ENCODE measurements at places on chromosomes 4 and X. TPM values are rescaled to one million over a fixed set of nuclear protein-coding genes. Genes with fewer than 3 reads are reported as not detected.
A peak's percentile ranks its signal among the peaks of the same experiment; 100 is the strongest.

Gene EXOC1
- 43.7 TPM for total RNA-seq

GRCh38 chrX:113551919-113552318 lies 711.3 kb upstream of the AMOT start:
- DNase-seq = no peak
- no peaks in the 10 kb centered on the region for H3K4me1 ChIP-seq
- no peak overlapping the region for H3K27ac ChIP-seq
- no peaks in the 10 kb centered on the region for H3K36me3 ChIP-seq
- no peaks in the 10 kb centered on the region for H3K27me3 ChIP-seq

GRCh38 chr4:52551487-52551886 lies 107.6 kb downstream of the USP46 start:
- no peaks in the 10 kb centered on the region for H3K27me3 ChIP-seq
- DNase-seq = no peak
- H3K4me3 ChIP-seq = no peak overlapping the region
- no peak overlapping the region for H3K27ac ChIP-seq

Gene RBMXL3
- total RNA-seq = not detected

GRCh38 chr4:71460371-71460770 lies 121.6 kb downstream of the SLC4A4 start:
- no peaks in the 10 kb centered on the region for H3K27me3 ChIP-seq
- no peak for DNase-seq
- H3K4me3 ChIP-seq = no peak overlapping the region

Gene USP46
- total RNA-seq = 12.1 TPM

DNA sequence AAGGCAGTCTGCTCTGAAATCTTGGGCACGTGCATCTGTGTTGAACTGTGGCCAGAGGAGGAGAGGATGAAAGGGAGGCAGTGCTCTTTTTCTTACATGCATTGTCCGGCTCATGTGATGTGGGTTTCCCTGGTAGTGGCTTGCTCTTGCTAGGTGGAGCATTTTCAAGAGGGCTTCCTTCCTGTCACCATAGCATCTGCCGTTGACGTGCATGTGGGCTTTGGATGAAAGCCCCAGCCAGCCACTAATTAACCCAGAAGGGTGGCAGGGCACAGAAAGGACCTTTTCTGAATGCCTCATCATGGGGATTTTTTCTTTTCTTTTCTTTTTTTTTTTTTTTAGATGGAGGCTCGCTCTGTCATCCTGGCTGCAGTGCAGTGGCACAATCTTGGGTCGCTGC lies 121.3 kb downstream of the GPR143 start:
- H3K27me3 ChIP-seq = no peaks in the 10 kb centered on the region
- no peaks in the 10 kb centered on the region for H3K36me3 ChIP-seq
- no peak for DNase-seq
- H3K4me1 ChIP-seq = no peaks in the 10 kb centered on the region
- H3K4me3 ChIP-seq = no peak overlapping the region

DNA sequence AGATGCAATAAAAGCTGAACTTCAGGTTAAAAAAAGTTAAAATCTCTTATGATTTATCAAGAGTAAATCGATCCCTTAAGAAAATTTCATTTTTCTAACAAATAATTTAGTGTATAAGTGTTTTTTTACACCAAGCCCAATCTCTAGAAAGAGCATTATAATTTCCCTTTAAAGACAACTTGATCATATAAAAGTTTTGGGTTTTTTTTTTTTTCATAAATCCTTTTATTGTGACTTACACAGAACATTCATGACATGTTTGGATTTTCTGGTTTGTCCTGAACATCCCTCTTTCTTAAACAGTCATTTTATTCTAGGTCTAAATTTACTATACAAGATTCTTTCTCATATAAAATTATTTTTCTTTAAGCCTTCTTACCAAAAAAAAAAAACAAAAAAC lies 6.5 kb downstream of the ZNF721 start:
- no peak overlapping the region for H3K27ac ChIP-seq
- H3K36me3 ChIP-seq = no peaks in the 10 kb centered on the region
- no peak for DNase-seq

Gene TMEM185A
- total RNA-seq = 14.9 TPM

DNA sequence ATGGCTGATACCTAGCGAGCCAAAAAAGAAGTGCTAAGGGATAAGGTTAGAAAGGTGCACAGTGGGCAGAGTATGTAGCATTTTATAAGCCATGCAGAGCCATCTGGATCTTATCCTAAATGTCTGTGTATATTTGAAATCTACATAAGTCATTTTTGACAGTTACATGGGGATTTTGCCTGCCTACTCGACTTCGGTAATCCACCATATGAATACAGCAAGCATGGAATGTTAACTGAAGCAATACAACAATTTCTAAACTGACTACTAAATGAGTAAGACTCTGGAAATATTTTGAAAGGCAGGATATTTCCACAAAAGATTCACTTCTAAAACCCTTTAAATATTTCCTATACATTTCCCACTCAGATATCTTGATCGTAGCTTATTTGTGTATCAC lies 122.5 kb downstream of the KCNIP4 start:
- H3K4me3 ChIP-seq = no peak overlapping the region
- no peaks in the 10 kb centered on the region for H3K27me3 ChIP-seq
- no peak for DNase-seq
- H3K27ac ChIP-seq = no peak overlapping the region
- H3K36me3 ChIP-seq = no peaks in the 10 kb centered on the region

GRCh38 chr4:112172180-112172579 lies 26.9 kb downstream of the FAM241A start:
- no peaks in the 10 kb centered on the region for H3K36me3 ChIP-seq
- H3K4me1 ChIP-seq = no peaks in the 10 kb centered on the region
- no peak overlapping the region for H3K4me3 ChIP-seq
- no peak for DNase-seq

DNA sequence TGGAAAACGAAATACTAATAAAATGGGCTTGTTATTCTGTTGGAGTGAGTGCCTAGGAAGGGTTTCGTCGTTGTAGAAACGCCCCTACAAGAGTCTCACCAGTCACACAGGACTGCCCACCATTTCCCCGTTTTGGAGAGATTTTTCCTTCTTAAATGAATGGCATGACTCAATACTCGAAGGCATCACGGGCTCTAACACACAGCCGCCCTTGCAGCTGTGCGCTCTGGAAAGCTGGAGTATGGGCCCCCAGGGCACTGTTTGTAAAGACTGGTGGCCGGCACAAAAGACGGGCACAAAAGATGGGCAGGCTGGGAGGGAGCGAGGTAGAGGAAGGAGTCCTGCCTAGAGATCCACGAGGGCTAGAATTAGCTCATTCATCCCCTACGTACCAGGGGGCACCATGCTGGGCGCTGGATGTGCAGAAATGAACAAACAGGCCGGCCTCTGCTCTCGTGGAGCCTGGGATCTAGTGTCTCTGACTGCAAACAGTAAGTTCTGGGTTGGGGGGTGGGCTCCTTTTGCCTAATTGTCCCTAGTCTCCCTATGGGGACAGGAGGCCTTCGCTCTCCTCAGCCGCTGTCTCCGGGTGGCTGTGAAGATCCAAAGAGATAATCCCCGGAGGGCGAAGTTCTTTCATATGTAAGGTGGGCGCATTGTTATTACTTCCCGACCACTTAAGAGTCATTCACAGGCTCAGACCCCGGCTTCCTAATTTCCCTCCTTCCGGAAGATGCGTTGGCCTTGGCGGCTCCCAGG lies 1.0 kb upstream of the SFRP2 start:
- no peaks in the 10 kb centered on the region for H3K36me3 ChIP-seq
- DNase-seq = no peak
- peaks cover 27% of the 10 kb centered on the region for H3K4me1 ChIP-seq
- peak overlapping the region; percentile 79 for H3K27ac ChIP-seq
- peaks cover 32% of the 10 kb centered on the region for H3K27me3 ChIP-seq

GRCh38 chrX:109632906-109633504 lies 8.0 kb upstream of the KCNE5 start:
- no peak for DNase-seq
- no peaks in the 10 kb centered on the region for H3K27me3 ChIP-seq
- no peak overlapping the region for H3K4me3 ChIP-seq
- no peaks in the 10 kb centered on the region for H3K4me1 ChIP-seq
- H3K27ac ChIP-seq = no peak overlapping the region

Measured in esophagus squamous epithelium (tissue), 5 donors.